ENCODE measurements at places on chromosomes 7 and 10.

DNA sequence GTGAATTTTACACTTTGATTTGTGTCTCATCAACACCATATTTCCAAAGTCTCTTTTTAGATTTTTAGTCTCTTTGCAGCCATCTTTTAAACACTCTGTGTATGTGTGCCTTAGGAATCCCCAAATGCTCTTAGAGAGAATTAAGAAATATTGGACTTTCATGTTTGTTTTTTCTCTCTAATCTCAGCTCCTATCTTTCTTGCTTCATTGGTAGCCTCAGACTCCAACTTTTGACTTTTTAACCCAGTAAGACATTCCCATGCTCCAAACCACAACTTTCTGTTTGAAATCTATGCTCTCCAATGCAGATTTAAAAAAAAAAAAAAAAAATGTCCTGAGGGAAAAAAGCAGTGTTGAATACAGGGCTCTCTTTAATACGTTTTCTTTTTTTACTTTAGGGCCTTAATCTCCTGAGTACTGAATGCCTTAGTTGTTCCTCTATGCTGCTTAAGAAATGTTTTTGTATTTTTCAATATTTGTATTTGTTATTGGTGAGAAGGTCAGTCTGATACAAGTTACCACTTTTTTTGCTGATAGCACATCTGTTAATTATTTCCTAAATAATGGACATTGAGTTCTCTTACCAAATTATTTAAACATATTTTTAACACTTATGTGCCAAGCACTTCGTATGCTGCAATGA lies 489.9 kb downstream of the NXPH1 start:
- DNase-seq = no peak

- no peak for DNase-seq
Observed at GRCh38 chr10:5888351-5888750, 1.3 kb downstream of the ANKRD16 start.

DNA sequence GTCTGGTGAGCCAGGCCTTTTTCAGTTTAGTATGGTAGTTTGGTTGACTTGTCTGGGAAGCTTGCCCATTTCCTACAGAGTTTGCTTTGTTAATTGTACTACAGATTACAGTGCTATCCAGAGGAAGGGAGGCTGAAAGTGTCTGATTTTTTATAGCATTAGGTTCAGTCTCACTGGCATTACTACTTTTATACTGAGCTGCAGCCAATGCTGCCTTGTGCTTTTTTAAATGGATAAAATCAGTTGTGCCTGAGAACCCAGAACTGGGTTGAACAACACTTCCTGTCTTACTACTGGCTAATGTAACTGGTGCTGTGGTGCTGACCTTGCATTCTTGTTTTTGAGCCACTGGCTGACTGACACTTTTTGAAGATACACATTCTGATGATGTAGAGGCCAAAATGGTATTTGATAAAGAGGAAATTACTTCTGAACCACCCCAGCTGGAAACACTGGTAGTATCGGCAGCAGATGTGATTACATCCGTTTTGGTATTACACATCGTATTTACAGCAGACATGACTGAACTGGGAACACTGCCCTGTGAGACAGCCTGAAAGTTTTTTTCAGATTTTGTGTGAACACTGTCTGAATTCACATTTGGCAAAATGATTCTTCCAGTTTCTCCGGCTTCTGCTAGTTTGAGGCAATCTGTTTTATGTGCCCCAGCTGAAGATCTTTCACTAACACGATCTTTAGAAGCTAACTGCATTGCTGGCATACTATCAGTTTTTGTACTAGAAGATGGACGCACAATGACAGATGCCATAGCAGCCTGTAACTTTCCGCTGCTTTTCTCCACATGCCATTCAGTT lies 74.1 kb downstream of the NRBF2 start:
- DNase-seq = no peak

GRCh38 chr7:92674379-92674778 lies 84.2 kb upstream of the FAM133B start:
- DNase-seq = no peak

DNA sequence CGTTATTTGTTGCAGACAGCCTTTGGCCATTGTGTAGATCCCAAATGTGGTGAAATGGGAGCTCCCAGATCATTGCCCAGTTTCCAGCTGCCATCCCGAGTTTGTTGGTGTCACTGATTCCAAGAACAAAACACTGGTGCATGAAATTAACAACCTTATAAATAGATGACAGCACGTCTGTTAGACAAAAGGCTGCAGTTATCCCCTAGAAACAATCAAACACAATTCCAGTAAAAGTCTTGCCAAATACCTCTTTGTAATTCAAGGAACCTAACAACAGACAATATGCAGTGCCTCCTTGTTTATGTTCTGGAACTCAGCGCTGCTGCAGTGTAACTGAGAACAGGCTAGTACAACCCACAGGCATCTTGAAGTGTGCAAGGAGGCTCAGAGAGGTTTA lies 404.5 kb downstream of the PAXIP1 start:
- DNase-seq = no peak
